ENCODE measurements at places on chromosomes 5 and 9.

DNA sequence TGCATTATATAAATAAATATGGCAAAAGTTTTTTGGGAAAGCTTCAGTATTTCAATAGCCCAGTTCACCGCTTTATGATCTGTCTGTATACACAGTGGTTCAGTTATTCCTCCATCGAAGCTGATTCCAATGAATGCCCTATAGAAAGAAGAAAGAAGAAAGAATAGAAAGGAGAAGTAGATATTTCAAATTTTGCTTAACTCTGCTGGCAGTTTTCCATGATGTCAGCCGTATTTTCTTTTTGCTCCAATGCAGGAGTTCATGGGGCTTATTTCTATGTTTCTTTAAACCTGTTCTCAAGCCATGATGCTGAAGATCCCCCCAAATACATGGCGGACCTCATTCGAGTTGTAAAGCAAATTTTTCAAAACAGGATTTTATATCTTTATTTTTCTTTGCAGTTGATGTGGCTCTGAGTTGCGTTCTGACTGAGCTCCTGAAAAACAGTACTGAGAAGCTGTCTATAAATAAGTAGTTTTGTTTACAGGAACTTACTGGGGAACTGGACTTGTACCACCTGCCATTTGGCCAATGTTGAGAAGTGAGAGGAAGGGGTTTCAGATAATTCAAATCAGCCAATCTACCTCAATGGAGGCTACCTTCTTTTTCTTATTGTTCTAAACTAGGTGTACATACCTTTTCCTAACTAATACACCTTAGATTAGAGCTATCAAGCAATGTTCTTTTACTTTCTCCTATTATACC, 418.5 kb upstream of the MEF2C start:
- no peak for DNase-seq

GRCh38 chr5:65125591-65126541, 355.9 kb downstream of the ADAMTS6 start:
- DNase-seq: no peak

DNA sequence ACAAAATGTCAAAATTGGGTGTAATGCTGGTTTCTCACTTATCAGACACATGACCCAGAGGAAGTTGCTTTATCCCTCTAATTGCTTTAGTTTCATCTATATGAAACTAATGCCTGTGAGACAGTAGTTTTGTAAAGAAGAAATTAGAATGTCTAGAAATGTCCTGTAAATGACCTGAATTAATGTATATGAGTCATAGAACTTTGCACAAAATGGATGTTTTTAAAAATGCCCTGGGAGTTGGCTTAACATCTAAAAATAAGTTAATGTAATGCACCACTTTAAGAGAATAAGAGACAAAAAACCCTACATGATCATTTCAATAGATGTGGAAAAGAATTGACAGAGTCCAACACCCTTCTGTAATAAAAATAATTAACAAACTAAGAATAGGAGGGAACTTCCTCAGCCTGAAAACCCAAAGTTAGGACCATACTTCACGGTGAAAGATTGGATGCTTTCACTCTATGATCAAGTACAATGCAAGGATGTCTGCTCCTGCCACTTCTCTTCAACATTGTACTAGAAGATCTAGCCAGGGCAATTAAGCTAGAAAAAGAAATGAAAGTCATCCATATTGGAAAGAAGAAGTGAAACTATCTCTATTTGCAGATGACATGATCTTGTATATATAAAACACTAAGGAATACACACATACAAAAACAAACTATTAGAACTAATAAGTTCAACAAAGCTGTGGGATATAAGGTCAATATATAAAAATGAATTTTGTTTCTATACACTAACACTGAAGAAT, 117.9 kb downstream of the MELK start:
- DNase-seq: no peak

DNA sequence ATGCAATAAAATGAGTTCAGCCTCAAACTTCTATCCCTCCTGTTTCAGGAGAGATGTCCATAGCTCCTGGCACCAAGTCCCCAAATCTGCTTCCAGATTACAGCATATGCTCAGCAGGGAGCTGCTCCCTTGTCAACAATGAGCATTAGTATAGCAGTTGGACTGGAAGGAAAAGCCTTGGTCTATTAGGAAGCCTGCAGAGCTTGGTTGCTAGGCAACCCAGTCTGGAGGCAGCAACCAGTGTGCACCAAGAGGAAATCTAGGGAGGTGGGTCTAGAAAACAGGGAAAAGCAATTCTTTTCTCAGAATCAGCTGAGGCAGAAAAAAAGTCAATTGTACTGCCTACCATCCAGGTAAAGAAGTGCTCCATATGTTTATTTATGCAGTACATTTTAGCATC, 229.5 kb upstream of the NMUR2 start:
- no peak for DNase-seq

GRCh38 chr9:98922721-98923435, 20.8 kb upstream of the COL15A1 start:
- no peak for DNase-seq

- no peak for DNase-seq
Observed at GRCh38 chr5:62328772-62329491, 22.9 kb downstream of the KIF2A start.

- peak; percentile 52 for DNase-seq
Observed at GRCh38 chr9:109469646-109470358, 28.3 kb downstream of the PTPN3 start.

DNA sequence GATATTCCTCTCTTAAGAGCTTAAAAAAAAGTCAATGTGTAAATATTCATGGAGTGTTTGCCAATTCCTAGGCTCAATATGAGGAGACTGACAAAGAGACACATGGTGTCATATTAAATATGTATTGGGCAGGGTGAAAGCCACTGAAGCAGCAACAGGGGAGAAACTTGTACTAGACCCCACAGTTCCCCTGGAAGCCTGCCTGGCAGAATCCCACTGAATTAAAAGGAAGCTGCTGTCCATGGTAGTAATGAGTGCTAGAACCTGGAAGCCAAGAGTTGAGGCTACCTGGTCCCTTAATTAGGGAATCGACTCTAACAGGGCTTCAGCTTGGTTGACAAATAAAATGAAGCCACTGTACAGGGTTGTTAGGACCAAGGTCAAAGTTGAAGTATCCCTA, 129.4 kb upstream of the GPR151 start:
- DNase-seq: no peak

- no peak for DNase-seq
Observed at GRCh38 chr9:38682713-38683112, 37.2 kb downstream of the FAM240B start.

DNA sequence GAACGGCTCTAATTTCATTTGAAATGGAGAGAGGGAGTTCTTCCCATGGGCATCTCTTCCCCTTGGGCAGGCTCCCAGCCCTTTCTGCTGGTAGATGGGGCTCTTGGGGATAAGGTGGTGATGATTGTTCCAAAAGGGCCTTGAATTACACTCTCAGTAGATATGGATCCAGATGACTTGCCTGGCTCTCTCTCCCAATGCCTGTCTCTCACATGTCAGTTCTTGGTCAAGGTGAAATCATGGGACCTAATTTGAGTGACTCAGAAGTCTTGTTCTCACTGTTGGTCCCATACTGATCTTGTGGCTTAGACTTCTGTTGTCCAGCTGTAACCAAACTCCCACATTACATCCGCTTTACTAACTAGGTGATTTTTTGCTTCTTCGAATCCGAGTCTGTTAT, 317.0 kb upstream of the RFX3 start:
- no peak for DNase-seq
